ENCODE measurements at places on chromosomes 12 and 14.
A peak's percentile ranks its signal among the peaks of the same experiment; 100 is the strongest.

- no peak for DNase-seq
Measured at GRCh38 chr12:114671443-114672411, 12.2 kb downstream of the TBX3 start.

DNA sequence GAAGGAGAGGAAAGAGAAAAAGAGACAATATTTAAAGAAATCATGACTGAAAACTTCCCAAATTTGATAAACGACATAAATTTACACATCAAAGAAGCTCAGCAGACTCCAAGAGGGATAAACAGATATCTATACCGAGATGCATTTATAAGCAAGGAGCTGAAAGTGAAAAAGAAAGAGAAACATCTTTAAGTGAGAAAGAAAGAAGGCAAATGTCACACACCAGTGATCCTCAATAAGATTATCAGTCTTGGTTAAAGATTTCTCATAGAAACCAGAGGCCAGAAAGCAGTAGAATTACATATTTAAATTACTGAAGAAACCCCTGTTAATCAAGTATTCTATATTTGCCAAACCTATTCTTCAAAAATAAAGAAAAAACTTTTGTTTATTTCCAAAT is 424.2 kb downstream of the SLC16A7 start:
- no peak for DNase-seq

DNA sequence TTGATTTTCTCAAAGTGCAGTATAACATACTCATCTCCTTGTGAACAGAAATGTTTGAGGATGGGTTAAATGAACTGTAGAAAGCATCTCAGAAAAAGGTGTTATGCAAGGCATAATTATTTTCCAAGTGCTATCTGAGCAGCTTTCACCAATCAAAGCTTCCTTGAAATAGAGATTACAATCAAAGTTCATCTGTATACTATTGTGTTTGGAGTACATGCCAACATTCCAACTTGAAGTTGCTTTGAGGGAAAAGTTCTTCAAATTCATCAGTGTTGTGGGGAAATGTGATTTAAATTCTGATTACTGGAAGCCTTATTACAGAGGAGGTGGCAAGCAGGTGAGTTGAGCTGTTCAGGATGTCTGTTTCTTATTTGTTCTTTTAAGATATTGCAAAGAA is 68.2 kb downstream of the TMTC2 start:
- DNase-seq, result no peak

DNA sequence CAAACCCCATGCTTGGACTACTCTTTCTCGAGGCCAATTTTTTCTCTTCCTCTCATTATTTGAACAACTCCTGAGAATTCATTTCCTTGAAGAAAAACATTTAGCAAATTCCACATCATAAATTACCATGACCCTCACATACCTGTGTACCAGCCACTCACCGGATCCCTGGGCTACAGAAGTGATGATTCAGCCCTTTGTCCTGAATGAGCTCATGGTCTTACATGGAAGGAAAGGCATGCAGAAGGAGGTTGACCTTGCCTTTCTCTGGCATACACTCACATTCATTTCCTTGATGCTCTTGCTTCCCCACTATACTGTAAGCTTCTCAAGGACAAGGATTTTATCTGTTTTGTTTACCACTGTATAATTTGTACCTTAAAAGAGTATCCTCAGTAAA is 191.5 kb downstream of the SLC5A8 start:
- no peak for DNase-seq

- no peak for DNase-seq
Measured at GRCh38 chr12:132053338-132054330, 90.5 kb downstream of the DDX51 start.

DNA sequence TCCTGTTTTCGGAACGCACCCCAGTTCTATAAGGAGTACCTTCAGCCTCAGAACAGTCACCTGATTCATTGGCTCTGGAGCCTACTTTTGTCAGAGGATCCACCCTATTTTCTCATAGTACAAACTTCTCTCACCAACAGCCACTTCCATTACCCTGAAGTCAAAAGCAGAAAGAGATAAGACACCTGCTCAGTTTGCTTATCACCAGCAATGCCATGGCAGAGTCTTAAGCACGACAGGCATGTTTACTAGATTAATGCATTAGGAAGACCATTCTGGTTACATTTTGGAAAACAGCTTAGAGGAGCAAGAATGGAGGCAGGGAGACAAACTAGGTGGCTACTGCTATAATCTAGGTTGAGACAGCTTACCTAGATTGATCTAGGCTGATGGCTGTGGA is 67.7 kb downstream of the GXYLT1 start:
- DNase-seq, result no peak

GRCh38 chr12:66599816-66600215 is 79.1 kb downstream of the GRIP1 start:
- DNase-seq, result no peak

DNA sequence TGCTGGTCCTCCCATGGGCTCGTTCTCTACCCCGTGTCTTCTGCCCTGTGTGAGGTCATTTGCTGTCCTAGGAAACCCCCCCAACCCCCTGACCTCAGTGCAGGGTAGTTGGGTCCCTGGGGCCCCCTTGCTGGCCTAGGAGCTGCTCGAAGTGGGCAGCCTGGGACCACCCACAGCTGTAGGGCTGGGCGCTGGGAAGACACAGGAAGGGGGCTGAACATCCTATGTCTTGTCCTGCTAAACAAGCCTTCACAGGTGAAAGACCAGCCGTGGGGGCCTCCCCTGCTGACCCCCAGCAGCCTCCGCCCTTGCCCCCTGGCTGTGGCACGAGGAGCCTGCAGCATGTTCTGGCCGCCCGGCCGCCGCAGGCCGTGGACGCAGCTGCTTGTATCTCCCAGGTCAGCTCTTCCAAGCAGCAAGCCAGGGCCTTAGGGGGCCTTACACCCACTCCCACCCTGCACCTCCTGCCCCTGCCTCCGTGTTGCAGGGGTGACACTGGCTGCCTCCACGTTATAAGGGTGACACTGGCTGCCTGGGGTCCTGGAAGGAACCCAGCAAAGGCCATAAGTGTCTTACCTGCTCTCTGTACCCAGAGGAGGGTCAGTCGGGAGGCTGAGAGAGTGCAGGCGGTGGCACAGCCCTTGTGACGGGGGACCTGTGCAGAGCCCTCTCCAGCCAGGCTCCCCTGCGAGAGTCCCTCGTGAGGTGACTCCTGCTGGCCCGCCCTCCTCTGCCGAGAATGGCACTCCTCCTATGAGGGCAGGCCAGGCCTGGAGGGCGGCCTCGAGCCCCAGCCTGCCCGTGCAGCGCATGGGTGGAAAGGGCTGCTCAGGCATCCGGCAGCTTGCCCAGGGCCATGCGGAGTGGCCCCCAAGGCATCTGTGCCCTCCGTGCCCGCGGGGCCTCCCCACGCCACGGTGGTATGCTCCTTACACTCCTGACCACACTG is 11.5 kb upstream of the TEX22 start:
- DNase-seq, result no peak

DNA sequence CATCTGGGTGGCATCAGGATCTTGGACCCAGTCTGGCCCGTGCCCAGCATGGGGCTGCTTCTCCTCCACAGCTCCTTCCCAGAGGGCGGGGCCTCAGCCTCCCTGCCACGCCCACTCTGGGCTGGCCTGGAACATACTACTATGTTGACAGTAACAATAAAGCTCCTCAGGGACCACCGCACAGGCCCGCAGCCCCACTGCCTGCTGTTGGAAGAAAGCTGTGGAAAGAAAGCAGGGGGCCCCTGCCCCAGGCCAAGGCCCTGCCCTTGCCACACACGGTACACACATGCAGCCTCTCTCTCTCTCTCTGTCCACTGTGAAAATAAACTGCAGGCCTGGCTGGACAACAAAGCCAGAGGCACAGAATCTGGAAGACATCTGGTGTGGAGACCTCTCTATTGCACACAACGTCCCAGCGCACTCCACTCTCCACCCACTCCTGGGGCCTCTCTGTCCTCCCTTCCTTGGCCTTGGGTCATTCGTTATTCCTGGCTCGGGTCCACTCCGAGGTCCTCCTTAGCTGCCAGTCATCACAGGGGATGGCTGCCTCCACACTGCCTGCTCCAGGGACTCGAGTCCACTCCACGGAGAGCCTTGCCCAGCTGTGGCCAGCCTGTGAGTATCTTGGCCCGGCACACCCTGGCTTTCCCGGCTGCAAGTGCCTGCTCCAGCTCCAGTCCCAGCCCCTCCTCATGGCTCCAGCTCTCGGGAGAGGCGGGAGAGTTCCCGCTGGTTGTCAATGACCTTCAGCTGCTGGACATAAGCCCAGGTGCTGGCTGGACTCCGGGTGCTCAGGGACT is 11.8 kb upstream of the ENDOU start:
- peak; percentile 57 for DNase-seq

DNA sequence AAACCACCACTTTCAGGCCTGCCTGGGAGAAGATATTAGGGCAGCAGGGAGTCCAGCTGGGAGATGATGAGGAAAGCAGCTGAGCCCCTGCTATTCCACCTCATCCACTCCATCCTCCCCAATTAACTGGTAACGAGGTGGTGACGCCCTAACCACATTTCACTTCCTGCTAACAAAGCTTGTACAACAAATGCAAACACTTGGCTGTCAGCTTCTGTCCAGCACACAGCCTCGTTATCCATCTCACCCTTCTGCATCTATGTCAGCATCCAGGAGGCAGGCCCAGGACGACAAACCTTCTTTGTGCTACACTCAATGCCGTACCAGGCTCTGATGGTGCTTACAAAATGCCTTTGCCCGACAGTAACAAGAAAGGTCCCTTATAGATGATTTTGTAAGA is 225.4 kb downstream of the APAF1 start:
- peak; percentile 87 for DNase-seq

GRCh38 chr12:65106948-65107347 is 14.2 kb downstream of the WIF1 start:
- DNase-seq, result no peak

DNA sequence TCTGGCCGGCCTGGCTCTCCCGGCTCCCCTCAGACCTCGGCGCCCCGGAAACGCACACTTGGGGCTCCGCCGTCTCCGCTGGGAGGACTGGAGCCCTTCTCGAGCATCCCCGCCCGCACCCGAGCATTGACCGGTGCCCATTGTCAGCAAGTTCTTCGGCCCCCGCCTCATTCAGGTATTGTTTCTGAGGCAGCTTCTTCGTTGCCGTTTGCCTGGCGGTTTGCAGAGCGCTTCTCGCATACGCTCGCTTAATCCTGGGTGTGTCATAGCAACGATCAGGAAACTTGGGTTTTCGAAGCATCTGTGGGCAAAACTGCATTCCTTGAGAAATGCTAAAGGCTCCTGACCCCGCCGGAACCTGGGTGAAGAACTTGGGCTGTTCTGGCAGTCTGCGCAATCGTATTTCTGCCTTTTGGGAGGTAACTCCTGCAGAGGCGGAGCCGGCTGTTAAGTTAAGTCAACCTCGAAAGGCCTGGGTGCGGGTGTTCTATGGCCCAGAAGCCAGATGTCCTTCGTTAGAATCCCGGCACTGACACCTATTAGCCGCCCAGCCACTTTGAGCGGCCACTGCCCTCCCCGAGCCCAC is 518 bp downstream of the GSKIP start:
- DNase-seq, result peak; percentile 24

DNA sequence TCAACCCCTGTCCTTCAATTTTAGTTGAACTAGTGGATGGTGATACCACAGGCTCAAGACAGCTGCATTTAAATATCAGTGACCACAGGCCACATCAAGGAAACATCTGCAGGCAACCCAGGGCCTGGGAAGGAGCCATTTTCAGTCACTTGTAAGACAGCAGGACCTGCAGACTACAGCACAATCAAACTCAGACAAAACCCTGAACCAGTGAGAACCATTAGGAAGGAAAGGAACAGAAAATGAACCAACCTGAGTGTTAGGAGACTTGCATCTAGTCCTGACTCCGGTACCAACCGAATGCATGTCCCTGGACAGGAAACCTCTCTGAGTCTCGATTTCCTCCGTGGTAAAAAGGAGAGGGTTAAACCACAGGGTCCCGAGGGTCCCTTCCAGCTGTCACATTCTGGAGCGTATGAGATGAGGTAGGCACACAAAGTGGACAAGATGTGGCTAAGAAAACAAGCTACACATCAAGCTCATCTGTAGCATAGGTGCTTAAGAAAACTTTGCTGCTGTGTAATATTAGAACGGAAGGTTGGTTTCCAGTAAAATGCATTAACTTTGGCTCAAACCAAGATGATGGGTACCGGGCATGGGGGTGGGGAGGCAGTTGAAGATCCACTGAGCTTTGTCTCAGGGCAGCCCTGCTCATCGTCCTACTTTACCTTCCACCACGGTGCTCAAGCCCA is 1.6 kb upstream of the CDKN1B start:
- no peak for DNase-seq

- no peak for DNase-seq
Measured at GRCh38 chr14:64698903-64699302, 5.3 kb upstream of the PLEKHG3 start.

DNA sequence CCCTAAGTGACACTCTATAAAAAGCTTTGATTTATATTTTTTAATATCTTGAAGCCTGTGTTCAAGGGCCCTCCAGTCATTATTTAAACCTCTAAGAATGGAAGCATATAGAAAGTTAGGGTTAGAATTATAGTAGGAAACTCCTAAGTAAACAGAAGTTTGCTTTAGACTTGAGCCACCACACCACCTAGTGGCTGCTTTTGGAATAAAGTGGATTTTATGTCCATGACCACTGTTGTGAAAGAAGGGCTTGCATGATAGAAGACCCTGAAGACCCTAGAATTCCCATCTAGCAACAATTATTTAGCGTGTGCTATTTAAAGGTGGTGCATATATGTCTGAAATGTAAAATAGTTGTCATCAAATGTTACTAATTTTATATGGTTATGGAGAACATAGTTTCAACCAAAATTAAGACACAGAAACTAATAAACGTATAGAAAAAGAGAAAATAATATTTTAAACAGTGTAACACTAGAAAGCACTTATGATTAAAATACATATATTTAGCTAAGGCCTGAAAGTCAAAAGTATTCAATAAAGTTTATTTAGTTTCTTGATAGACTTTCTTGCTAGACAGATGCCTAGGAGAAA is 21.3 kb downstream of the LRRIQ1 start:
- peak; percentile 13 for DNase-seq

GRCh38 chr14:52790756-52791222 is 618 bp downstream of the GNPNAT1 start:
- DNase-seq, result no peak

DNA sequence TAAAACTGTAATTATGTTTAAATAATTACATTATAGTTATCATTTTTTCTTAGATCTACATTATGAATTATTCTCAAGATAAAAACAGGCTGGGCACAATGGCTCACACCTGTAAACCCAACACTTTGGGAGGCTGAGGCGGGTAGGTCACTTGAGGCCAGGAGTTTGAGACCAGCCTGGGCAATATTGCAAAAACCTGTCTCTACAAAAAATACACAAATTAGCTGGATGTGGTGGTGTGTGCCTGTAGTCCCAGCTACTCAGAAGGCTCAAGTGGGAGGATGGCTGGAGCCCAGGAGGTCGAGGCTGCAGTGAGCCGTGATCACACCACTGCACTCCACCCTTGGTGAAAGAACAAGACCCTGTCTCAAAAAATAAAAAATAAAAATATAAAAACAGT is 40.3 kb upstream of the KCNJ8 start:
- no peak for DNase-seq
